Naive thymus-derived CD4-positive, alpha-beta T cell (primary cell): ENCODE measurements at places on chromosomes 11 and 22.

- DNase-seq: no peak
Observed at GRCh38 chr22:21069375-21069774, 23.6 kb downstream of the LRRC74B start.

GRCh38 chr22:24432059-24432853 is 4.9 kb downstream of the ADORA2A start:
- DNase-seq: no peak

GRCh38 chr11:61367406-61367805 is 5.2 kb downstream of the TMEM138 start:
- no peak for DNase-seq

GRCh38 chr11:45538363-45538762 is 127.1 kb downstream of the CHST1 start:
- DNase-seq: no peak

GRCh38 chr11:114082767-114083181 is 23.3 kb downstream of the ZBTB16 start:
- DNase-seq: no peak

- no peak for DNase-seq
Observed at GRCh38 chr11:85027346-85027745, 599.8 kb downstream of the DLG2 start.

GRCh38 chr11:32034149-32034548 is 56.7 kb upstream of the RCN1 start:
- no peak for DNase-seq

DNA sequence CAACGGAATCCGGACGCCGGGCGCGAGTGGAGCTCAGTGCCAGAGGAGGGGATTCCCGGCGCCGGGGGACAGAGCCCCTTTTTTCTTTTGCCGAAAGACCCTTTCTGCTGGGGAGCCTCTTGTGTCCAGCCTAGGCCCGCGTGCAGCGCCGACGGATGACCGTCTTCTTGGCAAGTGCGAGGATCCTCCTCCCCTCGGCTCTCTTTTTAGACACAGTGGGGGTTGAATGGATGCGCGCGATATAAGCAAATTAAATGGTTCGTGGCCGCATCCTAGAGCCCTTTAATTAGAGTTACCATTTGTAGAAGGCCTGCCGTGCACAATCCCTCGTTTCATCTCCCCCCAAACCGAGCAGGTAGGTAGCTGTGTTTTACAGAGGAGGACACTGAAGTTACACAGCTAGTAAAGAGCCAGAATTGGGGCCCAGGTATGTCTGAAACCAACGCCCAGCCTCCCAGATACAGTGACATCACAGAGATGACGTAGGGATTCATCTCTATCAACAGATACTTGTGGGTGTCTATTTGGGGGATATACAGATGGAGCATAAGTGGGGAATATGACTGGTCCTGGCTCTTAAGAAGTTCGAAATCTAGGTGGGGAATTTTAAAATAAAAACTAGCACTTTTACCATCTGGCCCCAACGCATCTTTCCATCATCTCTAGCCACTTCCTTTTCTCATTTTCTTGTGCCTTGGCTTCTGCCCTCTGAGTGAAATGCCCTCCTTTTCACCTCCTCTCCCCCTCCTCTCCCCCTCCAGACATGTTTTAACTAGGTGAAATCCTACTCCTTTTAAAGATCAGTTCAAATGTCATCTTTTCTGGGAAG is 875 bp downstream of the TCP11L1 start:
- DNase-seq: peak; percentile 29

GRCh38 chr11:42023267-42023666 is 563.8 kb upstream of the LRRC4C start:
- no peak for DNase-seq

DNA sequence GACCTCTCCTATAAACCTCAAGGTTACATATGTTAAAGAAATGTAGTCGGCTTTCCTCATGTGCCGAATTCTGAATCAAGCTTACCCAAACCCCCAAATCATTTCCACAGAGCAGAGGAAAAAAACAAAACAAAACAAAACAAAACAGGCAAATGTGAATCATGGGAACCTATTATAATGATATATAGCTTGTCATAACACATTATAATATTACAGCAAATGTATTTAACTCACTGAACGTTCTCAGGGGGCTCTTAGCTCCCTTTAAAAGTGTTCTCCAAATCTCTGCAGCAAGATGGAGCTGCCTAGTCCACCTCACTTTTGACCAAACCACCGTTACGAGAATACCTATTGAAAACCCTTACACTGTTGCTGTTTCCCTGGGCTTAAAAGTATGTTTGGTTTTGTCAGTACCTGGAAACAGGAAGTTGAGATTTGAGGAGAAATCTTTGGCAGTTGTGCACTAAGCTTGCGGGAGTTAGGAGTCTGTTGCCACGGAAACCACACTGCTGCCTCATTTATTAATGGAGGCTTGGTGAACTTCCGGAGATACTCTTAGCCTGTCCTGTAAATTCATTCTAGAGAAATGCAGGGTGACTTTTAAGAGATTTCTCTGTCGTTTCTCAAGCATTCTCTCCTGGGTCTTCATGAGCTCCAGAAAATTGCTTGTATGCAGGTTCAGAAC is 167.0 kb upstream of the RASSF10 start:
- no peak for DNase-seq

GRCh38 chr11:58640386-58641023 is 18.0 kb downstream of the CNTF start:
- peak; percentile 39 for DNase-seq

GRCh38 chr11:39712581-39712980 is 1746.9 kb downstream of the LRRC4C start:
- no peak for DNase-seq

DNA sequence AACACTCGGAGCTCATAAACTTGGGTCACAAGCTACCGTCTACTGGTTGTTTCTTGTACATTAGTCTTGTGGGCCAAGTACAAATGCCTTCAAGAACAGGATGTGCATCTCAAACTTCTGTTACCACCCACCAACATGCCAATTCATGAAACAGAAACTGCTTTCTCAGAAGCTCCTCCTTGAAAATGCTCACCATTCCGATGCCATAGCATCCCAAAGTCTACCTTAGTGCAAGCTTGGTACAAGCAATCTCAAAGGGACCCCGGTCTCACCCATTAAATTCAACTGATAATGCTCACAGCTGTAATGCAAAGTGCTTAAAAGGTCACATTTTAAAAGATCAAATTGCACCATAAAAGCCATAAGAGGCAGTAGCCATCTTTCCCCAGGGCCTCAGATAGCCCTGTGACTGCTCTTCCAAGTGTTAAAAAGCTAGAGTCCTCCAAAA is 31.8 kb upstream of the CCDC34 start:
- no peak for DNase-seq

DNA sequence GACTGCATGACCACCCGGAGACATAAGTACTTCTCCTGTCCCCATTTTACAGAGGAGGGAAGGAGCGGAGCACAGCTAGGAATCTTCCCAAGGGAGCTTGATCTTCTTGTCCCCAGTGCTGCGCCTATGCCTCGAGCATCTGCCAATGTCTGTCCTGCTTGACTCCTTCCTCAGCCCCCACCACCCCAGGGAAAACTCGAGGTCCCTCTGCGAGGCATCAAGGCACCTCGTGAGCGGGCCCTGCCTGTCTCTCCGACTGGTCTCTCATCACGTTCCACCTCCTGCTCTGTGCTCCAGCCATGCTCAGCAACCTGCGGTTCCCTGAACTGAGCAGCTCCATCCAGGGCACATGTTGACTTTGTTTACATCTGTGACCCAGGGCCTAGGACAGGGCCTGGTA is 2.5 kb downstream of the NCF4 start:
- DNase-seq: no peak

GRCh38 chr22:23233752-23234408 is 53.6 kb downstream of the BCR start:
- no peak for DNase-seq

- no peak for DNase-seq
Observed at GRCh38 chr11:12239396-12239795, 129.0 kb downstream of the MICAL2 start.

DNA sequence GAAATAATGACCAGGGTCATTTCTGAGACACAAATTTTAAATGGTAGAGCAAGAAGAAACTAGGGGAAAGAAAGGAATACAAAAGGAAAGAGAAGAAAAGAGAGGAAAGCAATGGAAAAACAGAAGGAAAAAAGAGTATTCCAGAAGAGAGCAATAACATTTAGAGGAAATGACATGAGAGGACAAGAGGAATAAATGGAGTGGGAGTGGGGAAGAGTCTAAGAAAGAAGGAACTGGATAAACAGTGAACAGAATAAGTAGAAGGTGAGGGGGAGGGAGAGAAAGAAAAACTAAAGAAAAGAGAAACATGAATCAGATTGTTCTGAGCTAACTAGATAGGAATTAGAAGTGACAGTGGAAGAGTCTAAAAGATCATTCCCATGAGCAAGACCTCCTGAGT is 28.4 kb downstream of the PRDM10 start:
- DNase-seq: no peak

DNA sequence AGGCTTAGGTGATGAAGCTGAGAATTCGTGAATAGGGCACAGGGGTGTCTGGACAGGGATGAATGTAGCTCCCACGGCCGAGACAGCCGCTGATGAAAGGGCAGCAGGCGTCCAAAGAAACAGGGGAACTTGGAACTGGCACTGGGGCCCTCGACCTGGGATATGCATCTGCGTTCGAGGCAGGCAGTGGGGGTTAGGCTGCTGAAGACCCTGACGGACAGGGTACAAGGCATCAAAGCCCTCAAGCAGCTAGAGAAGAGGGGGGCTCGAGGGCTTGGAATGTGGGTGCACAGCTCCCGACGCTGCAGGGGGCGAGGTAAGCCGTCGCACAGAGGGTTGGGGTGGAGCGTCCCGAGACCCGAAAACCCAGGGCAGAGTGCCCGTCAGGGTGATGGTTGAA is 6.9 kb upstream of the SYT8 start:
- DNase-seq: no peak

- DNase-seq: no peak
Observed at GRCh38 chr22:50728523-50728931, 9.5 kb upstream of the ACR start.

GRCh38 chr11:5696210-5696609 is 6.6 kb downstream of the TRIM22 start:
- DNase-seq: no peak

- DNase-seq: no peak
Observed at GRCh38 chr22:45468872-45469271, 33.8 kb upstream of the FBLN1 start.

DNA sequence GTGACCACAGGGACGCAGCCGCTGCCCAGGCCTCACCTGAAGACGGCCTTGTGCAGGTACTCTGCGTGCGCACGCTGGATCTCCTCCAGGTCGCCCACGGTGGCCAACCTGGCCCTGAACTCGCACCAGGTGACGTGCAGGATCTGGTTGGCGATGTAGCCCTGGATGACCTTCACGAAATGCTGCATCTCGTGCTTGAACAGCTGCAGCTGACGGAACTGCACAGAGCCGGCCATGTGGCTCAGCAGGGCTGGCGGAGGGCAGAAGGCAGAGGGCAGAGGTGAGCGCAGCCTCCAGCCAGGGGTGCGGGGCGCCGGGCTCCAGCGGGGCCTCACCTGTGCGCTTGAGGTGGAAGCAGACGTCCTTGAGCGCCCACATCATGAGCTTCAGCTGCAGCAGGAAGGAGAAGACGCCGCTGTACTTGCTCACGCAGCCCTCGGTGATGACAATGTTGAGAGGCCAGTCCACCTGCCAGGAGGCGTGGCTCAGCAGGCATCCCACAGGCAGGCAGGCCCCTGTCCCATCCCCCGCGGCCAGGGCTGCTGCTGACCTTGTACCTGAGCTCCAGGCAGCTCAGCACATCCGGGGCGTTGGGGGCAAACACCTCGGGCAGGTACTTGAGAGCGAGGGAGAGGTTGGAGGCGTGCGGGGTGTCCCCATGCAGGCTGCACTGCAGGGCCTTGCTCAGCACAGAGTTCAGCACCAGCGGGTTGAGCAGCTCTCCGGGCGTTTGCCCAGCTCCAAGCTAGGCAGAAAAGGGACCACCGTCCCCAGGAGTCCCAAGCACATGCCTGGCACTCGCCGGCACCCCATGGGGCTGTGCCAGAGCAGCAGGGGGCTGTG is 17.6 kb downstream of the SELENOO start:
- DNase-seq: no peak

DNA sequence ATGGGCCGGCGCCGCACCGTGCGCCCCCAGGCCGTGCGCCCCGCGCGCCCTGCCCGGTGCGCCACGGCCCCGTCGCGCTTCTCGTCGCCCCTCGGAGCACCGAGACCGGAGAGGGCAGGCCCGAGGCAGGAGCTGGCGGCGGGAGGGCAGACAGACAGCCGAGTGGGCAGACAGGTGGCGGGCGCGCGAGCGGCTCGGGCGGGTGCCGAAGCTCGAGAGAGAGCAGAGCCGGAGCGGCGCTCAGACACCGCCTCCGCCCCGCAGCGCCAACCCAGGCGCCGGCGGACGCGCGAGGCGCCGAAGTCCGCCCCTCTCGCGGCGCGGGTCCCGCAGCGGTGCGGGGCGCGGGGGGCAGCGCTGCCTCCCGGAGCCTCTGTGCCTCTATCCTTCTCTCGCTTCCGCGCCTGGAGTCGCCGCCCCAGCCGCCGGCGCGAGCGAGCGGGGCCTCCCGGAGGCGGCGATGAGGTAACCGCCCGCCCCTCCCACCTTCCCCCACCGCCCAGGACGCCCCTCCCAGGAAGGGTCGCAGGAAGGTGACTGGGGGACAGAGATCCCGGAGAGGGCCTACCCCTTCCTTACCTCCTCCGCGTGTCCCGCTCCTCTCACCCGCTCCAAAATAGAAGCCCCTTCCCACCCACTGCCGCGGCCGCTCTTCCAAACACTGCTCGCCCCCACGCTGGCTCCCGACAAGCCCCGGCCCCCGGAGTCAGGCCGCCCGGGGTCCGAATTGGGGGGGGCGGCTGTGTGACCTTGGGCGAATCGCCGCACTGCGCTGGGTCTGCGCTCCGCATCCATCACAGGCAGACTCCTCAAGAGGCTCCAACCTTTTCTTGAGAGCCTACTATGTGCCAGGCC is at the start of gene RASL10A:
TSS of gene RASL10A (minus strand) at position 412 of the 855 bp plus-strand sequence. CDS start 451 bp downstream, outside the sequence.
- DNase-seq: no peak

DNA sequence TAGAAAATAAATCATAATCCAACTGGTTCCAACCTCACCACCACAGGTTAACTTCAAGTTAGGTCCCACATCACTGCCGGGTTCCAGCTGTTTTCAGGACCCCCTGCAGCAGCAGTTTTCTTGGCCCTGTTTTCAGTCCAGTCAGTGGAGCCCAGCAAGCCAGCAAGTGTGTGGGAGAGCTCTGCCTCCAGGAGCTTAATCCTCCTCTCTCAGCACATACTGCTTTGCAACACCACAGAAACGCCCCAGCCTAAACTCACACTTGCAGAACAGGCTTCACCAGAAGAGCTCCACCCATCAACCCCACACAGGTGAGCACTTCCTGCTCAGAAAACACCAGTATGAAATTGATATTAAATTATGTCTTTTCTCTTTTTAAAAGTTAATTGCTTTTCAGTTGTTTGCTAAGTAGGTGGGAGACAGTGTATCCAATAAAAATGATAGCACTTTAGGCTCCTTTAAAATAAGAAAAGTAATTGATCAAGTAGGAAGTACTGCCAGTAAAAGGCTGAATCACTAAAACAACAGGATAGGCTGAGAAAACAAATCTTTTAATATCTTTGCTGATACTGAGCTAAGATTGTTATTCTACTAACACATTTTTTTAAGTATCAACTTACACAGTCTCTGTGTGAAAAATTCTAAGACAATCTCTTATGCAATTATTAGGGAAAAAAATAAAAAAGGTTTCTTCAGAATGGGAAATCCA is 81.5 kb upstream of the TP53AIP1 start:
- no peak for DNase-seq

DNA sequence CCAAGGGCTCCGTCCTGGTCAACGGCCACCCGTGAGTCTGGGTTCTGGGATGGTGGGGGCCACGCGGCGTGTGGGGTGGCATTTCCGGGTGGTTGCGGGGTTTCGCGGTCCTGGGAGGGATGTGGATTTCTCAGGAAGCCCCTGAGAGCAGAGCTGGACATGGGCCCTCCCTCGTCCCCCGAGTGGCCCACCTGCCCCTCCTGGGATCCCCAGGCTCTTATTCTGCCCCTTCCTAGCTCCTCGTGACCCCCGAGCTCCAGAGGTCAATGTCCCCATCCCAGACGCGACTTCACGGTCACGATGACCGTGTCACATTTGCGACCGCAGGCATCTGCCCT is 4.4 kb downstream of the MUC5AC start:
- DNase-seq: no peak
